Right renal cortex interstitium (tissue), 3 donors: ENCODE measurements at places on chromosomes 4 and X. TPM values are rescaled to one million over a fixed set of nuclear protein-coding genes. Genes with fewer than 3 reads are reported as not detected.

Gene GAB3
- 2.0 TPM for polyA plus RNA-seq

Gene BANK1
- polyA plus RNA-seq: 4.2 TPM

Gene UTP3
- polyA plus RNA-seq: 54.2 TPM

Gene ARFIP1
- polyA plus RNA-seq: 41.7 TPM

Gene HTR2C
- 0.95 TPM for polyA plus RNA-seq
